ENCODE measurements at places on chromosomes 2 and 18. TPM values are rescaled to one million over a fixed set of nuclear protein-coding genes. Genes with fewer than 3 reads are reported as not detected.

VIT gene
- not detected for total RNA-seq

GNAL gene
- 1.6 TPM for total RNA-seq

DYSF gene
- total RNA-seq, result 2.0 TPM

GRCh38 chr2:25405611-25406295 lies 64.0 kb upstream of the DNMT3A start:
- no peak for DNase-seq
